ENCODE measurements at places on chromosomes 12 and 14. TPM values are rescaled to one million over a fixed set of nuclear protein-coding genes. Genes with fewer than 3 reads are reported as not detected.

- peak; percentile 82 for DNase-seq
These were observed 372.3 kb upstream of the KITLG start for GRCh38 chr12:88952562-88952942.

DNA sequence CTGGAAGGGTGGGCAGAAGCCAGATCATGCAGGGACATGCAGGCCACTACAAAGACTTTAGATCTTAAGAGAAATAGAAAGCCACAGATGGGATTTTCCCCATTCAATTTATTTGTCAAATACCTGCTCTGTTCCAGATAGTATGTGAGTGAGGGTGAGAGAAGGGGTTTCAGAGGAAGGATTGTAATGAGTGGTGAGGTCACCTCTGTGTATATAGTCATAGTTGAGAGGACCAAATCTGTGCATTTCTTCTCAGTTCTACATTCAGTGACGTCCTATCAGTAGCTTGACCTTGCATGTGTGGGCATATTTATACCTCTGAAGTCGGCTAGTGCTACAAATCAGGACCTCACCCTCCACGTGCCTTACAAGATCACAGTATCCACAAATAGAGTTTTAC is 31.2 kb upstream of the RBM19 start:
- DNase-seq = no peak

- DNase-seq = no peak
These were observed 591.0 kb upstream of the TMEM132C start for GRCh38 chr12:127675936-127676335.

- no peak for DNase-seq
These were observed 6.0 kb downstream of the VPS37B start for GRCh38 chr12:122889761-122890520.

- no peak for DNase-seq
These were observed 6.6 kb downstream of the PHB2 start for GRCh38 chr12:6963791-6964413.

- no peak for DNase-seq
These were observed 5.3 kb downstream of the SLC41A2 start for GRCh38 chr12:104952816-104953215.

GRCh38 chr14:70901269-70901668 is 6.0 kb upstream of the PCNX1 start:
- DNase-seq = no peak

DNA sequence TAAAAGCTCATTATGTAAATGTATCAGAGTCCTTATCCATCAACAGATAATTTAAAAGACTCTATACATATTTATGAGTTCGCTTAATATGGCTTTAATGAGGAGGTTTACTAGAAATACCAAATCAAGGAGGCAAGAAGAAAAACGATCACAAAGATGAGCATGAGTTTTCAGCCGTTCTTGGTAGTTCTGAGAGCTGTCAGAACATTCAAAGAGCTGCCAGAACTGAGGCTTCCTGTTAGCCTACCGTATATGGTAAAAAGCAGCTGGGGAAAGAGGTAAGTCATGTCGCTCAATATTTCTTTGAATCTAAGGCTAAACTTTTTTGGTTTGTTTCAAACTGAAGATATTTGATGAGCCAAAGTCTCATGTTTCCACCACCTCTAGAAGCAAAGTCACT is 115.3 kb upstream of the PLXNC1 start:
- DNase-seq = no peak

- peak; percentile 55 for DNase-seq
These were observed 541 bp downstream of the GOLT1B start for GRCh38 chr12:21502164-21502496.

GRCh38 chr14:36021030-36021422 is 155.5 kb downstream of the PTCSC3 start:
- no peak for DNase-seq

- DNase-seq = no peak
These were observed 1.9 kb downstream of the ARHGEF40 start for GRCh38 chr14:21072031-21072473.

DNA sequence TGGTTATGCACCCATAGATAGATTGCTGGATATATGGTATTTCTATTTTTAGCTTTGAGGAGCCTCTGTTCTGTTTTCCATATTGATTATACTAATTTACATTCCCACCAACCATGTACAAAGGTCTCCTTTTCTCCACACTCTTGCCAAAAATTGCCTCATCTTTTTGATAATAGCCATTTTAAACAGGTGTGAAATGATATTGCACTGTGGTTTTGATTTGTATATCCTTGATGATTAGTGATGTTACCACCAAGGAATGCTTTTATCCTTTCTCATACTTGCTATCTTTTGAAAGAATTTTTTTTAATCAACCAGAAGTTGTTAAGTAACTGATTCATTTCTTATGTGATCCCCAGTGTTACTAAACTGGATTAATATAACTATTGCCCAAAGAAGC is 60.0 kb downstream of the BBS10 start:
- no peak for DNase-seq

DNA sequence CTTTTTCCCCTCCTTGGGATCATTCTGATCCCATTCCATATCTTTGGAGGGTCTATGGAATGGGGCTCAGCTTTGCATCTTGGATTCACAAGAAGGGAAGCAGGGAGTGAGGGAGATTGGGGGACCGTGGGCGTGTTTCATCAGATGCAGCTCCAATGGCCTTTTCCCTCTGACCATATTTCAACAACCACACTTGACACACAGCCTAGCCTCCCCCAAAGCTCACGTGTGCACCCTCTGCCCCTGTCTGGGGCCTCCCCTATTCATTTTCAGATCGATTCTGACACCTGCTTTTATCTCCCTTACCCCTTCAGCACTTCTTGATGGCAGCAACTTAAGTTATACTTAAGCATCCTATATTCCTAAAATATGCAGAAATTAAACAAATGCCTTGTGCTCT is 126.6 kb downstream of the CHST11 start:
- DNase-seq = no peak

The TULP3 gene
- total RNA-seq = 32.9 TPM

The AGAP2 gene
- total RNA-seq = 0.24 TPM

The VWF gene
- 2,328 TPM for total RNA-seq

The SYNDIG1L gene
- not detected for total RNA-seq
